Fibroblast of the aortic adventitia (primary cell): ENCODE measurements at places on chromosomes 1 and 21.

GRCh38 chr1:95437781-95438180 lies 203.8 kb downstream of the RWDD3 start:
- no peak for DNase-seq

GRCh38 chr1:202126426-202126825 lies 3.7 kb downstream of the GPR37L1 start:
- DNase-seq, result no peak

DNA sequence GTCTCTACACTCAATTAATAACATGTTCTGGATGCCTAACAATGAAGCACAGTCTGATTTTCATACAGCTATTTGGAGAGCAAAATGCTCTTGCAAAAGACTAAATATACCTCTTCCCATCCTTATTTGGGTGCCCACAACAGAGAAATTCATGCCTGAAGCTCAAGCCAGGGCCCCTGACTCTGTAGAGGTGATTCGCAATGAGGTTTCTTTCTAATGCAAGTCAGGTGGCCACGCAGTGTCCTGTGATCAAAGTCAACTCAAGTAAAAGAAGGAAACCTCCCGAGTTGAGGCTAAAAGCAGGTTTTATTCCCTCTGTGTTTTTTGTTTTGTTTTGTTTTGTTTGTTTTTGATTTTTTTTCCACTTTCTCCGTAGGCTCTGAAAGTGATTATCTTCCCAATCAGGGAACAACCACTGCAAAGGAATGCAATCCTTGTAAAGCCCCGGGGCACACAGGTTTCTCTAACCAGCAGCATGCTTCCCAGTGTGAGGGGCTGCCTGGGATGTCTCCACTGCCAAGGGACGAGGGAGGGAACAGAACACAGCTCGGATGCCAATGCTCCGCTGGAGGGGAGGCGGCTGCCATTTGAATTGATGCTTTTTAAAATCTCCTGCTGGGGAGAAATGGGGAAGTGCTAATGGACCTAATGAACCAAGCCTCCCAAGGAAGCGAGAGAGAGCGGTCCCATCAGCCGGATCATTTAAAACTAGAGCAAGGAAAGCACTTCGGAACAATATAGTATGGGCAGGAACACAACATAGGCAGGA lies 73.8 kb upstream of the SSX2IP start:
- no peak for DNase-seq

DNA sequence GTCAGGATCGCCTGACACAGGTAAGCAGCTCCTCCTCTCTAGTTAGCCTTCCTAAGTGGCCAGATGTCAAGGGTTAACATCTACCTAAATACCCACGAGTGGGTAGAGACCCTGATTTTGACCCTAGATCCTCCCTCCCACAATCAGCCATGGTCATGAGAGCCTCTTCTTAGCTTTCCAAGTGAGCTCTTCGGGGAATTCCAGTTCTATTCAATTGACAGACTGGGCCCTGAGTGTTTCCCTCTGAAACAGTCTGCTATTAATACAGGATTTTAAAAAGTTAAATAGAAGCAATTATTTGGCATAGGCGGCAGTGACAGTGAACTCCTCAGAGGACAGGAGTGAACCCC lies 28.1 kb downstream of the C2CD2 start:
- DNase-seq, result peak; percentile 5

DNA sequence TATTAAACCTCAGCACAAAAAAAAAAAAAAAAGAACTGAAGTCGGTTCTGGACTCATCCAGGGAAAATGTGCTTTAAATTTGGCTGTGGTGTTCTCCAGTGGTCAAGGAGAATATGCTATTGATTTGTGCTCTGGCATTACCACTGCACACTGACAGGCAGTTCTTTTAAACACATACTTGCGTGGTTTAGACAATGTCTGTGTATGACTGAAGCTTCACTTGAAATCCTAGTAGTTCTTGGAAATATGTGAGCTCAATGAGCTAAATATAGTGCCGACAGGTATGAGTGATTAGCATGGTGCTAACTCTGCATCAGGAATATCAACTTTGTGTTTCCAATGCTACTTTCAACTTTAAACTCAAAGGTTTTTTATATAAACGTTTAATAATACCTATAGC lies 415.6 kb downstream of the SMYD3 start:
- no peak for DNase-seq

GRCh38 chr1:204925701-204926100 lies 55.0 kb downstream of the NFASC start:
- DNase-seq, result no peak

- no peak for DNase-seq
These were observed 387.1 kb downstream of the OMA1 start for GRCh38 chr1:58159434-58159830.

- no peak for DNase-seq
These were observed 10.2 kb upstream of the PEX10 start for GRCh38 chr1:2422523-2422922.

GRCh38 chr1:61560385-61560784 lies 164.6 kb downstream of the TM2D1 start:
- no peak for DNase-seq

- no peak for DNase-seq
These were observed 35.2 kb upstream of the DHCR24 start for GRCh38 chr1:54922040-54922761.

DNA sequence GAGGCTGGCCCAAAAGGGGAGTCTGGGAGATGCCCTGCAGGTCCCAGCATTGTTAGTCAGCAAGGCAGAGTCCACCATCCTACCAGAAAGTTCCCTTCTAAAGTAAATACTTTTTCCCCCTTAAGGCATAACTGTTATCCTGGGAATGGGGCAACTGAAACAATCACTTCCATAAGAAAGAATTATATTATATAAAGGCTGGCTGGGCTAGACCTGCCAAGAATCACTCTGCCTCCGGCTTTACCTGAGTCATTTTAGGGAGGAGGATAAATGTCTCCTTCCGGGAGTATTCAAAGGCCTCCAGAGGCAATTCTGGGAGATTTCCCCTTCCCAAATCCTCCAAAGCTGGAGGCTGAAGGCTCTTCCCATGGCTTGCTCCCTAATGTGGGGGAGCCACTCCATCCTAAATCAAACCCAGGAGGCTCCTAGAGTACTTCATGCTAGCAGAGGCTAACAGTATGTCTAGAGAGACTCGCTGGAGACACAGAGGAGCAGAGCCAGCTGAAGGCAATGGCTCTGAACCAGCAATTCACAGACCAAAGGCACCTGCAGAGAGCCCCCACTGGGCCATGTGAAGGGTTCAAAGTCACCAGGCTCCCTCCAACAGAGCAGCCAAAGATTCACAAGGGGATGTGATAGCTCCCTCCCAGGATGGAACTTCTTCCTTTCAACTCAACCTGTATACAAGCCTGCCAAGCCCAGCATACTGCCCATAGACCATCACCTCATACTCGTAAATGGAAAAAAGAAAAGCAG lies 116.0 kb downstream of the ASTN1 start:
- DNase-seq, result no peak

GRCh38 chr1:228648647-228649383 lies 86.5 kb upstream of the RHOU start:
- DNase-seq, result no peak

- no peak for DNase-seq
These were observed 22.2 kb downstream of the MAPKAPK2 start for GRCh38 chr1:206706806-206707366.

GRCh38 chr1:179632868-179633267 lies 41.2 kb downstream of the TDRD5 start:
- DNase-seq, result no peak

- no peak for DNase-seq
These were observed 23.7 kb downstream of the SNX27 start for GRCh38 chr1:151635479-151636072.

- DNase-seq, result peak; percentile 24
These were observed 36.3 kb upstream of the PODN start for GRCh38 chr1:53025769-53026112.

DNA sequence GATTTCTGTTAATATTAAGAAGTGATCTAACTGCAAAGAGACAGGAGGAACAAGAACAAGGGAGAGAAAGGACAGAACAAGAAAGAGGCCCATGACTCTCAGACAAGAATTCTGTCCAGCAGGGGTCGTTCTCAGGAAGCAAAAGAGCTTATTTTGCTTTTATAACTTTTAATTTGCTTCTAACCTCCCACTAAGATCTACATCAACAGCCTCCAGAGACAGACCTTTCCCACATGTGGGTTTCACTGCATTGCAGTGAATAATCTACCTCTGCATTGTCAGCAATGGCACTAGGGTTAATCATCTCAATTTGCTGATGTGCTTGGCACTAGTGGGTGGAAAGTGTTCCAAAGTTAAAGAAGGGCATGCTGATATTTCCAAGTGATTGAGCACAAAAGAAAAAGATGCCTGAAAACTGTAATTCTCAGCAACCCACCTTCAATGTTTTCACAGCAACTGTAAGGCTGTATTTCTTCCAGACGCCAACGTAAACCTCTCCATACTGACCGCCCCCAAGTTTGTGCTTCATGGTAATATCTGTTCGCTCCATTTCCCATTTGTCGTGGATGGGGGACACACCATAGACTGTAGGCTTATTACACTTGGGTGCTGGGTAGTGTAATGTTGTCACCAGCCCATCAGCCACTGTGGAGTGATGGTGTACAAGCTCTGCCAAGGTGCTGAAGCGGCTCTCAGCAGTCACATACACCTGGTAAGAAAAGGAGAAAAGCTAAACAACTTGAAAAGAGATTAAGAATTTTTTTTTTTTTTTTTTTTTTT lies 39.5 kb downstream of the TOR3A start:
- peak; percentile 82 for DNase-seq

GRCh38 chr1:90621986-90622385 lies 95.1 kb downstream of the BARHL2 start:
- no peak for DNase-seq

- no peak for DNase-seq
These were observed 19.1 kb downstream of the SELP start for GRCh38 chr1:169610858-169611257.

DNA sequence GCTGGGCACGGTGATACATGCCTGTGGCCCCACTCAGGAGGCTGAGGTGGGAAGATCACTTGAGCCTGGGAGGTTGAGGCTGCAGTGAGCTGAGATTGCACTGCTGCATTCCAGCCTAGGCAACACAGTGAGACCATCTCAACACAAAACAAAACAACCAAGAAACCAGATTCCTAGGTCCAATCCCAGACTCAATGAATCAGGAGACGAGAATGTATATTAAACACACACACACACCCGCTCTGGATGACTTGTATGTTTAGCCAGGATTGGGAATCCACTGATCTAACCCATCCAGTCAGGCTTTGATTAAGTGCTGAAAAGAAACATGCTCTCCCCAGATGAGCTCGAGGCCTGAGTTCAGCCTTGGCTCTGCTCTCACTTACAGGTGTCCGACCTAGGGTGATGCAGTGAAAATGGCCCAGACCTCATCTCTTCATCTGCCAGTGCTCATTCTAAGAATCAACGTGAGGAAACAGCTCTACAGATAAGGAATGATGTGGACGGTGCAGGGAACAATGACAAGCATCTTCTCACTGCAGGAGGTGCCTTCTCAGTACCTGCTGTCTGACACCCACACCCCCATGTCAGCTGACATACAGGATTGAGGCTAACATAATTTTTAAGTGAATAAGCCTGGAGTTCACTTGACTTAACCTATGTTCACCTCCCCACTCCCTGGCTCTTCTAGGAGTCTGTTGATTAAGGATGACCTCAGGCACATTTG lies 15.3 kb upstream of the SRSF4 start:
- peak; percentile 77 for DNase-seq

DNA sequence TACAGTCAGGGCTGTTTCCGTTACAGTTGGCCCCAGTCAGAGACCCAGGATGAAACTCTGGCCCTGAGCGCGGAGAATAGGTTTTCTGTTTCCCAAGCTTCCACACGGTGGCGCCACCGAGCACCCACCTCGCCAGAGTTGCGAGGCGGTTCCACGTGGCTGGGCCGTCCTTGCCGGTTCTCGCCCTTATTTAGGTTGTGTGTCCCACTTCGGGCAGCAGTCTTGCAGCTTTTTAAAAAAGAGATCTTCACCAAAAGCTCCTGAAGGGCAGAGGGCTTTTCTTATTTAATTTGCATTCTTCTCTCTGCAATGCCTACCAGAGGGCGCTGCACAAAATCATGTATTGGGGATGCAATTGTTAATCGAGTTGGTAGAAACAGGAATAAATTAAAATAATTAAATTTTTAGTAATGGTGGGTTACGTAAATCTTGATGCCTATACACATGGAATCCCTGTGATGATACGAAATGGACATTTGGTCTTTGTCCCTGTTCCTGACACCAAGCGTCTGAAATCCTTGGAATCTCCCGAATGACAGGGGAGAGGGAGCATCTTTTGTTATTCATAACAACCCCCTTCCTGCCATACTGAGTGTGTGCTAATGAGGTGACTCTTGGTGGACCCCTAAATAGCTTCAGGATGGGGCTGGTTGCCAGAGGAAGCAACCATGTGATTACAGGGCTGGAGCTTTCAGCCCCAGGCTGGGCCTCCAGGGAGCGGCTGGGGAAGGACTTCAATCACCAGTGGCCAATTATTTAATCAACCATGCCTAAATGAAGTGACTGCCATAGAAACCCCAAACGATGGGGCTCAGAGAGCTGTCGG lies 5.6 kb upstream of the S100A7 start:
- DNase-seq, result peak; percentile 30

- peak; percentile 61 for DNase-seq
These were observed 131.6 kb downstream of the LHX8 start for GRCh38 chr1:75265792-75266191.

- peak; percentile 70 for DNase-seq
These were observed 21.2 kb upstream of the CENPF start for GRCh38 chr1:214581785-214582184.

DNA sequence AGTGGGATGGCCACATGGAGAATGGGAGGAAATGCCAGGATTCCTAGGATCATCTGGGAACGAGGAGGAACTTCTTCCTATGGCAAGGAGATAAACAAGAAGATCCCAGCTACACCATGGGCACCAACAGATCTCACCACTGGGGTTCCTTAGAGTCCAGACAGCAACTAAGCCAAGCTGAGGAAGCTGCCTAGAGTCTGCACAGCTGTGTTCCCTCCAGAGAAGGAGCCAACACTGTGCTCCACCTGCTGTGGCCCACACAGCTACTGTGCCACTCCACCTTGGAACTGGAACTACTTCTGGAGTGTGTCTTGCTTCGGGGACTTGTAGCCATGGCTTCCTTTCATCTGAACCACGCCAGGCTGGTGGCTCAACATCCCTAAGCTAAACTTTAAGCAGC lies 6.0 kb downstream of the IFNAR1 start:
- DNase-seq, result no peak

- DNase-seq, result no peak
These were observed 6.9 kb downstream of the TRAPPC10 start for GRCh38 chr21:44018813-44019567.

GRCh38 chr1:30196457-30196856 lies 526.9 kb downstream of the MATN1 start:
- DNase-seq, result no peak

- no peak for DNase-seq
These were observed 300.6 kb downstream of the ZNF326 start for GRCh38 chr1:90295534-90295933.

- DNase-seq, result peak; percentile 36
These were observed 494.0 kb downstream of the KCNT2 start for GRCh38 chr1:196114193-196114592.

GRCh38 chr1:56970280-56970679 lies 4.5 kb upstream of the C8B start:
- DNase-seq, result no peak
